ENCODE measurements at places on chromosomes 4 and X.

DNA sequence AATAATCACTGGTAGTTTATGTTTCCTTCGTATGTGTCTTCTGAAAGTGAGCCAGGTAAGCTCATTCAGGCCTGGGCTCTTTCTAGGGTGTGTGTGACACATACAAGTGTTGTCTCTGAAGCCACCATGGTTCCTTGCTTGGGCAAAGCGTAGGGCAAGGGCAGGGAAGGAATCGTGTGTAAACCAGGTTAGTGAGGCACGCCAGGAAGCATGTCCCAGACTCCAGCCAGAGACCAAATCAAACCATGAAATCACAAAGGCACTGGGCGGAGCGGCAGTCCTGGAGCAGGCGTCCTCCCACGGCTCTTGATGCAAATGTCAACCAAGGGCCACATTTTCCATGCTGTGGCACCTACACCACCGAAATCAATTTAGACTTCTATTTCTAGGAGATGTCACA, 67.0 kb downstream of the NYX start:
- DNase-seq: no peak

DNA sequence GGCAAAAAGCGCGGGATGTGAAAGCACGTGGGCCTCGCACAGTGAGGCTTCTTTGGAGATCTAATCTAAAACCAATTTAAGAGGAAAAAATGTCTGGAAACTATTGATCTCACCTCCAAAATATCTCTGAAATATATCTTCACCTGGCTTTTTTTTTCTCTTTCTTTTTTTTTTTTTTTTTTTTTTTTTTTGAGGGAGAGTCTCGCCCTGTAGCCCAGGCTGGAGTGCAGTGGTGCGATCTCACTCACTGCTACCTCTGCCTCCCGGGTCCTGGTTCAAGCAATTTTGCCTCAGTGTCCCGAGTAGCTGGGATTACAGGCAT, 383 bp upstream of the ZMAT1 start:
- DNase-seq: no peak

DNA sequence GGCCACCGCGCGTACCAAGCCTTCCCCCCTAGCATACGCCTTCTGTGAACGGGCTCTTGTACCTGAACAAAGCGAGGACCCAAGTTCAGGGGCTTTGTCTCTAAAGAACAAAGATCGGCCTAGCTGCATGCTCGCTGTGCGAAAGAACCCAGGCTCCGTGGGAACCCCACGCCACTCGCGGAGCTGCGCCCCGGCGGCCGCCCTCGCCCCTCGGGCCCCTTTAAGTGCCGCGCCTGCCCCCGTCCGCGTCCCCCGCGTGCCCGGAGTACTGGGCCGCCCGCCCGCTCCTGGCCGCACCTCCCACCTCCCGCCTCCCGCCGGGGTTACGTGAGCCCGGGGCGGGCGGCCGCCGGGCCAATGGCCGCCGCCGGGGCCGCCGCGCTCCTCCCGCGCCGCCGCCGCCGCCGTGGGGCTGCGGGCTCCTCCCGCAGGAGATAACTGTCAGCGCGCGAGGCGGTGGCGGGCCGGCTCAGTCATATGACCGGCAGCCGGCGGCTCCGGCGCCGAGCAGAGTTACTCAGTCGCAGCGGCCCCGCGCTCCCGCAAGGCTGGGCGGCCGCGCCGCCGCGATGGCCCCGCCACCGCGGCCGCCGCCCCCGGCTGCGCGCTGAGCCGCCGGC, at the start of gene FNIP2:
Gene FNIP2, plus strand, starts transcription at position 472 of the 620 bp plus-strand sequence. CDS start 187 bp downstream, outside the sequence.
- peak; percentile 31 for DNase-seq

DNA sequence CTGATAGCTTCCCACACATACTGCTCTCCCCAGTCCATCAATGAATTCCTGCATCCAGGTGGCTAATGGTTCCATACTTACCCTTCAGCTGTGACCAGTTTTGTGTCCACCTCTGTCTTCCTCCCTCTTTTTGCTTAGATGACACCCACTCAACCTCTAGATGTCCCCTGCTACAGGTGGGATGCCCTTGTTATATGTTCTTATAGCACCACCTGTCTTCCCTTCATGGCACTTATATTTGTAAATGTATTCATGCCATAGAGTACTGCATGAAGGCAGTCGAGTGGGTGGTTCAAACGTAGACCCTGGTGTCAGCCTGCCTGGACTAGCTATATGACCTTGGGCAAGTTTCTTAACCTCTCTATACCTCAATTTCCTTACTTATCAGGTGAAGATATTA, 6.5 kb upstream of the USP46 start:
- DNase-seq: no peak

DNA sequence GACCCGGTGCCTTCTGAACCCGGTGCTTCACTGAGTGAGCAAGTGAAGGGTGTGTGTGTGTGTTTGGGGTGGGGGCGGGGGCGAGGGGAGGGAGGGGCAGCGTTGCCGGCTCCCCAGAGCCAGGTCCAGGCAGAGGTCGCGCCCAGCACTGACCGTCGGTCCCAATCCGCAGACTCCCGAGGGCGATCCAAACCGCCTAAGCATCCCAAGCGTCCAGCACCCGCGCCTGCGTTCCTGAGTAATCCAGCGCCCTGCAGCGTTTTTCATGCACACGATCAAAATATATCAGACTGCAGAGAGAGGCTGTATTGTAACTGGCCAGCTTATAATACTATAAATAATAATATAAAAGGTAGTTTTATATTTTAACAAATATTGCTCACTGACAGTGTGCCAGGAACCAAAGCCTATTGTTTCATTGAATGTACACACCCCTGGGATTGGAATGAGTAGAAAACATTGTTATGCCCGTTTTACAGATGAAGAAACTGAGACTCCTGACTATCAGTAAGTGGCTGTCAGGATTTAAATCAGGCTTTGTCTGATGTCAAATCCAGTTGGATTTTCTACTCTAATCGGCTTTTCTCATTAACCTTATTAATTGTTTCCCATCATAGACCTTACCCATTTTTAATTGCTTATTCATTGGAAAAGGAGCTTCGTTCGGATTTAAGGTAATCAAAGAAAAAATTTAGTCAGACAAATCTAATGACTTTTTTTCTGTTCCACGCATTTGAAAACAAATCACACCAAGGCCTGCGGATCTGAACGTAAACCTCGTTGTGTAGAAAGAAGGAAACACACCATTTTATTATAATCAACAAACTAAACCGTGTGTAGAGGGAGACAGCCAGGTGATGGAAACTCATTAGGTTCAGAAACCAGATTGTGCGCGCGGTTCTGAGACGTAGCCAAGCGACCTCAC, 4.0 kb upstream of the NKX3-2 start:
- DNase-seq: no peak

- no peak for DNase-seq
Measured at GRCh38 chrX:13829983-13830382, 13.1 kb upstream of the GPM6B start.

DNA sequence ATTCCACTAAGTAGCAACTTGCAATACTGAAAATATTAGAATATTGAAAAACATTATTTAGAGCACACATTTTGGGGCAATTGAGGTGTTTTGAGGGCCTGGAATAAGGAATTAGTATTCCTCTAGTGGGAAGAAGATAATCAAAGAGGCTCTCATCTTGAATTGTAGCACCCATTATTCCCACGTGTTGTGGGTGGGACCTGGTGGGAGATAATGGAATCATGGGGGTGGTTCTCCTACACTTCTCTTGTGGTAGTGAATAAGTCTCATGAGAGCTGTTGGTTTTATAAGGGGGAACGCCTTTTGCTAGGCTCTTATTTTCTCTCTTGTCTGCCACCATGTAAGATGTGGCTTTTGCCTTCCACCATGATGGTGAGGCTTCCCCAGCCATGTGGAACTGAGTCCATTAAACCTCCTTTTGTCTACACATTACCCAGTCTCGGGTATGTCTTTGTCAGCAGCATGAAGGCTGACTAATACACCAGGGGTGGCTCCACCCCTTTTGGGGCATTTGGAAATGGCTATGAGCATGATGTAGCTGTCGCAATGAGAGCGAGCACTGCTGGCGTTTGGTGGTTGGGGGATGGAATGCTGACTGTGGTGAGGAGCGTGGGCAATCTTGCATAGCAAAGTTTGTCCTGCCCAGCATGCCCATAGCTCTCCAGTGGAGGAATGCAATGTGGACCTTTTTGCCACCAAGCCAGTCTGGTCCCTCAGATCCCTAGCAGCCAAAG, 308.2 kb downstream of the FRMPD4 start:
- no peak for DNase-seq

DNA sequence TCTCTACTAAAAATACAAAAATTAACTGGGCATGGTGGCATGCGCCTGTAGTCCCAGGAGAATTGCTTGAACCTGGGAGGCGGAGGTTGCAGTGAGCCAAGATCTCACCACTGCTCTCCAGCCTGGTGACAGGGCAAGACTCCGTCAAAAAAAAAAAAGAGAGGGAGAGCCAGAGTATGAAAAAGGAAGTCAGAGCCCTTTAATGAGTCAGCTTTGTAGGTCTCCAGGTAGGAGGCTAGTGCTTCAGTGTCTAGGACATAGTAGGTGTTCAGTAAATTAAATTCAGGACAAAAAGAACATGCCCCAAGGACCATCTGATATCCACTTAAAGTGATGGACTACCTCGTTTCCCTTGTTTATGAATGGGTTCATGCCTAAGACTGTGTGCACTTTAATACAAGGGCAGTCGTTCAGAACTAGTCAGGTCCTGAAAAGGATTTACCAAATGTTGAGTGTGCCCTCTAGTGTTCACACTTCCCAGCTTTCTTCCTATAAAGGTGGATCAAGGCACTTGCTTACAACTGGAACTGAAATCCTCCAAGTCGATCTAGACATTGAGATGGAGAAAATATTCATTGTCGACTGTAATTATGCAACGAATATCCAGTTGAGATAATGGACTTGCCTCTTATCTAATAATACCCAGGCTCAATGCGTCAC, 29.0 kb downstream of the F9 start:
- DNase-seq: peak; percentile 20

DNA sequence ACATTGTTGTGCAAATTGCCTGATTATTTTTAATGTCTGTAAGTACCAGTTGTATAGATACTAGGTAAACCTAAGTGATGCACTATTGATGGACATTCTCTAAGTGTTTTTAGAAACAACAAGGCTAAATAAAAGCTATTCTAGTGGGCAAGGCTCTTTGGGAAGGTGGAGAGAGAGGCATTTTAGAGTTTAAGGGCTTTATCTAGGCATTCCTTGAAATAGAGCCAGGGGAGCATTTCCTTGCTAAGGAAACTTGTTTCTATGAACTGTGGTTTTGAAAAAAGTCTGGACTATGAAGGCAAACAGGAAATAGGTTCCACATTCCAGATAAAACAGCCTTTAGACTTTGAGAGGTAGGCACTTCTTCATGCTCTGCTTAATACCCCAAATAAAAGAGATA, 23.8 kb downstream of the BMX start:
- no peak for DNase-seq

DNA sequence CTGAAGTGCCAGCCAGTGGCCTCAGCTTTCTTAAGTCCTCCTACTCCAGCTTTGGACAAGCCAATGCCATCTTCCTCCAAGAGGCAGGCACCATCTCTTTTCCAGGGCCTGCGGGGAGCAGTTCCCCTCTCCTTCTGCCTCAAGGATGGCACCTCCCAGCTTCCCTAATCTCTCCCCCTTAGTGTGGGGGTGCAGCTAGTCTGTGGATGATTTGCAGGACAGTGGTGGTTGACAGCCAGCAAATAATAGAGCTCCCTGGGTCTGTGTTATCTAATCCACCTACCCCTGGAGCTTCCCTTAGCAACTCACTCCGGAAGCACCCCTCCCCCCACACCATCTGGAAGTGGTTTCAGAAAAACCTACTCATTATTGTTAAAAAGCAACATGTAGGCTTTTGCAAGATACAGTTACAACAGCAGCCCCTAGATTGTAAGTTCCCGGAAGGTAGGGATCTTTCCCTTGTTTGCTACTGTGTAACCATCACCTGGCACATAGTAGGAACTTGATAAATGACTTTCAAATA, 247.1 kb downstream of the BCOR start:
- DNase-seq: peak; percentile 23

DNA sequence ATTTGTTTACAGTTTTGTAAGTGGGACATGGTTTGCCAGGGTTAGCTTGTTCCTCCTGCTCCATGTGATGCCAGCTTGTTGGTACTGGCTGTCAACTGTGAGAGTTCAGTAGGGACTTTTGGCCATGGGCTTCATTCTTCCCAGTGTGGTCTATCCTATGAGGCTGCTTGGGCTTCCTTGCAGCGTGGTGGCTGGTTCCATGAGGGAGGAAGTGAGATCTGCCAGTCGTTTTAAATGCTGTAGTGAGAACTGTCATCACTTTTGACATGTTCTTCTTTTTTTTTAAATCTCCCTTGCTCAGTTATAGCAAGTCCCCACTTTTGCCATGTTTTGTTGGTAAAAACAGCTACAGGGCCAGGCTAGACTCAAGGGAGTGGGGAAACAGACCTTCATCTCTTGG, 15.9 kb downstream of the NSD2 start:
- DNase-seq: no peak

GRCh38 chrX:46994096-46994495, 81.9 kb downstream of the JADE3 start:
- DNase-seq: no peak

- no peak for DNase-seq
Measured at GRCh38 chr4:149306537-149306936, 509.1 kb downstream of the IQCM start.

DNA sequence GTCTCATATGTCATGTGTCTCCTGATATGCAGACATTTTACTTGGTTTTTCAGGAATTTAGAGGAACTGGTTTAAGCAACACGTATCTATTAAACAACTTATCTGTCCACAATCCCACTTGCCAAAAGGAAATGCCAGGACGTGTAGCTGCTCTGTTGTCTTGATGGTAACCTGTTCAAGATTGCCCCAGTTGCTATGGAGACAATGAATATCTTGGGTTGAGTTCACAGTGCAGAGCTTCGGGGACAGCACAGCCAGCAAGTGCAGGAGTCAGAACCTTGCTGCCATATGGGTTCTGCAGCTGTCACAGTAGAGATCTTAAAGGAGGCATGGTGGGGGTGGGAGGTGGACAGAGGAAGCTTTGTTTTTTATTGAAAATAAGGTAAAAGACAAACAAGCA, 28.7 kb upstream of the FAM9B start:
- no peak for DNase-seq

GRCh38 chr4:137659431-137659830, 127.1 kb upstream of the PCDH18 start:
- peak; percentile 24 for DNase-seq

GRCh38 chr4:75834095-75834771, 68.0 kb downstream of the PPEF2 start:
- no peak for DNase-seq

- DNase-seq: no peak
Measured at GRCh38 chr4:90145319-90145718, 18.1 kb downstream of the CCSER1 start.

- no peak for DNase-seq
Measured at GRCh38 chrX:110432906-110433215, 74.2 kb downstream of the RTL9 start.

DNA sequence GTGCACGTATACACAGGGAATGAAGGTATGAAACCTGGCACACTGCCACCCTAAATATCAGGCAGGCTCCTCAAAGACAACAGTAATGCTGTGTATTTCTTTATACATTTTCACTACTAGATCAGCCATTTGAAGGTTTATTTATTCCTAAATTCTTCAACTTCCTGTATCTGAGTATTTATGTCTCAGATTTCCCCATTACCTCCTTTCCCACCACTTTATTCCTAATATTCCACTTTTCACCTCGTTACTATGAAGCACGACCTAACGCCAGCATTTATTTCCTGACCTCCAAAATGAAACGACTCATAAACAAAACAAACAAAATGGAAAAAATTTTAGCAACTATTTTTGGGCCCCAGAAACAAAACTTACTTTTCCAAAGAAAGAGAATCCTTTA, 69.6 kb downstream of the MAML3 start:
- no peak for DNase-seq

- peak; percentile 55 for DNase-seq
Measured at GRCh38 chrX:151754047-151754429, 19.5 kb downstream of the CNGA2 start.

Measured in AG09319 (cell line).